Brain pericyte (primary cell): ENCODE measurements at places on chromosomes 7 and 10.

DNA sequence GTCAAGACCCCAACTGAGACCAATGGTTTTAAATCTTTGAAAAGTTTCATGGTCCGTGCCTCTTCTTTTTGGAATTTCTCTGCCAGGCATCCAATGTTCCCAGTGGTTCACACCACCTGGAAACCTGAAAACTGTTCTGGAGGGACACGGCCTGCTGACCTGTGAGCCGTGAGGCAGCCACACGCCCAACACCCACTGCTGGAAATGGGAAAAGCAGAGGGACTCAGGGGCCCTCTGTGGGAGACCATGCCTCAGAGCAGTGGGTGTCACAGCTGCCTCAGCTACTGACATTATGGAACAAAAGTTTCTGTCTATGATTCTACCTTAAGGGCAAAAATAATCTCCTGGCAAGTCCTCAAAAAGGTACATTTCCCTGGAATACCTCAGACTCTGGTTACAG, 70.4 kb upstream of the VIPR2 start:
- no peak for DNase-seq

- no peak for DNase-seq
Observed at GRCh38 chr10:115662422-115662821, 569.3 kb downstream of the ATRNL1 start.

DNA sequence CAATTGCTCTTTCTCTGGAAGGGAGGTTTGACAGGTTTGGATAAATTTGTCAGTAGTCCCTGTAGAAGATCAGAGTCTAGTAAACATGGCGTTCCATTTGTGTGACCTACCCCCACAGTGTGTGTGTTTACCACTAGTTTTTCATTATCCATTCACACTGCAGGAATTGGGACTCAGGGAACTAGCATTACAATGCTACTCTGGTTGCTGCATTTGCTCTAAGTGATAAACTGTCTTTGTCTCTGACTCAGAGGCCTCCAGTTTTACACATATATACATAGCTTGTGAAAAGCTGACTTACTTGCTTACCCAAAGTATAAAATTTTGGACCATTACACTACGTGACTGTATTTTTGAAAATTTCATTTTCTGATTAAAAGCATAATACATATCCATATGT, 1604.0 kb downstream of the REEP3 start:
- DNase-seq: no peak

- no peak for DNase-seq
Observed at GRCh38 chr10:104767745-104768144, 126.7 kb downstream of the SORCS3 start.

- no peak for DNase-seq
Observed at GRCh38 chr7:24341691-24342413, 57.9 kb downstream of the NPY start.
